CD4-positive, alpha-beta T cell treated with Interleukin-17A for 4 hours (primary cell): ENCODE measurements at places on chromosomes 2 and 18.
A peak's percentile ranks its signal among the peaks of the same experiment; 100 is the strongest.

GRCh38 chr2:95574506-95574905 lies 17.3 kb upstream of the TRIM43 start:
- no peak for DNase-seq

GRCh38 chr2:88066543-88066942 lies 1.1 kb upstream of the SMYD1 start:
- DNase-seq: no peak

- no peak for DNase-seq
These were observed 132.8 kb upstream of the SERTAD2 start for GRCh38 chr2:64786343-64787018.

DNA sequence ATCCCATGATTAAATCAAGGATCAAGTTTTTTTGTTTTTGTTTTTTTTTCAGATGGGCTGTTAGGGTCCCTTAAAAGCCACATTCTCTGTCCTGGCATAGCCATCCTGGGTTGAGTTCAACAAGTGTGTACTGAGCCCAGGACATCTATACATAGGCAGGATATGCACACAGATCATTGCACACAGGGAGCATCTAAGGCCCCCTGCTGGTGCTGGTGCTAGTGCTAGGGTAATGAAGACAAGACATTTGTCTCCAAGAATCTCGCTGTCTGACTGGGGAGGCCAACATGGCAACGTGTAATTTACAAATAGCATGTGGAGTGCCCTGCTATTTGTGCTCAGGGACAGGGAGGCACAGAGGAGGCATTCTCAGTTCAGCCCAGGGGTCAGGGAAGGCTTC lies 124.5 kb downstream of the VAPA start:
- no peak for DNase-seq

DNA sequence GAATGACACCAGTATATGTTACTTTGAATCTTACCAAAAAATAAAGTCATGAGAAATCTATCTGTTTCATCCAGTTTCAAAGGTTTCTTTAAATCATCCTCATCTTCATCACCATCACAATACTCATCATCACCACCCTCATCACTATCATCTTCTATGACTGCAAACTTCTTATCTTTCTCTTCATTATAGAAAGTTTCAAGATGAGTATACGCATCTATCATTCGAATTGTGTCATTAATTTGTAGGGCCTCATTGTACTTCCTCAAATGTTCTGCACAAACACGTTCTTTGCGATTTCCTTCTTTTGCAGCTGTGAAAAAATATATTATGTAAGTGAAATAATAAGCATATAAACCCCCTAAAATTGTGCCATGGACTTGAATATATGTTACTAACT lies 34.1 kb upstream of the FAP start:
- no peak for DNase-seq

DNA sequence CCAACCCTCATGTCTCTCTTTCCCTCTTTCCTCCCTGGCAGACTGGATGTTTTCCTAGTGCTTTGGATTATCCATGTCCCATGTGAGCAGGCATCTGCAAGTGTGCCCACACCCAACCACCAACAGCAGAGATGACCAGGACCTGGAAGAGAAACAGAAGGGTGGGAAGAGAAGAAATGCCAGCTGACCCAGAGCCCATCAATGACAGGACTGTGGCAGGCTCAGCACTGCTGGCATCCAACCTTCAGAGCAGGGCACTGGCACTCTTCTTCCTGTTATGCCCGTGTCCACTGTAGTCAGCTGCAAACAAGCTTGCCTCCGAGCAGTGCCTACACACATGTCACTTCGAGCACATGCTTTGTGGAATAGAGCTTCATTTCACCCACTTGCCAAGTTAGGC lies 121.1 kb downstream of the TANC1 start:
- DNase-seq: no peak

GRCh38 chr2:185811580-185811979 lies 73.0 kb downstream of the FSIP2 start:
- no peak for DNase-seq

DNA sequence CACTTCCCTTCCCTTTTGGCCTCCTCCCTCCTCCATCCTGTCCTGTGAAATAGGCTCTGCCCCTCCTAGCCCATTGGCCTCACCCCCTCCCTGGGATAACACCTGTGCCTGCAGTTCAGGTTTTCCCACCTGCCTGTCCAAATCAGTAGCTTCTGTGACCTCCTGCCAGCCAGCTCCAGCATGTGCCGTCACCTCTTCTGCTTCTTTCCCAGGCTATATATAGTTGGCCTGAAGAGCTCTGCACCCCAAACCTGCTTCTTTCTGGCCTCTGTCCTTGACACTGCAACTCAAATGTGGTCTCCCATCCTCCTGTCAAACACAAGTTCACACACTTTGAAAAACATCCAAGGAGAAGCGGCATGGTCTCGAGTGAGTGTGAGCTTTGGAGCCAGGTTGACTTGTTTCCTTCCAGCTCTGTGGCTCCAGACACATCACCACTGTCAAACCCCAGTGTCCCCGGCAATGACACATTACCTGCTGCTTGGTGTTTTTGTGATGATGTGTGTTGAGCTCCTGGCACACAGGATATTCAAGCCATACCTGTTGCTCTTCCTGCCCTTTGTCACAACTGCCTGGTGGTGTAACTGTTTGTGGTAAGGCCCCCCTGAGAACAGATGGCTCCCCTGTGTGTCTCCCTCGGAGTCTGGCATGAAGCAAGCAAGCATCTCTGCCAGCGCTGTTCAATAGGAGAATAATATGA lies 143.6 kb upstream of the DAPL1 start:
- DNase-seq: no peak

DNA sequence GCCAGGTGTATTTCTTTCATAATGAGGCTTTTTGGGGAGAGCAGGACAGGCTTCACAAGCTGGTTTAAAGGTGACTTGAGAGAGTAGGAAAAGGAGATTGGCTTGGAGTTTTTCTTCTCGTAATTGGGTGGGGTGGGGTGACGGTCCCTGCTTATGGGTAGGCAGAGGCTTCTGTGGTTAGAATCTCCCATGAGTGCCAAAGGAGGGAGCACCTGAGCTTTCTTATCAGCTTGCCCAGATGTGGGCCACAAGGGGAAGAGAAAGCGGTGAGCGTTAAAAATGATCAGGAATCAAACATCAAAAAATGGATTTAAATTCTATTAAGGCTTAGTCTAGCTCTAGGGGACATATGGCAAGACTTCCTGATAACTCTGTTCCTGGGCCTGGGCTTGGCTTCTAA lies 9.7 kb upstream of the PNPT1 start:
- no peak for DNase-seq

GRCh38 chr2:37459095-37459981 lies 114.9 kb downstream of the QPCT start:
- DNase-seq: no peak

GRCh38 chr2:166373105-166373504 lies 2.6 kb downstream of the SCN9A start:
- DNase-seq: no peak

GRCh38 chr2:230751062-230751461 lies 38.4 kb downstream of the CAB39 start:
- no peak for DNase-seq

DNA sequence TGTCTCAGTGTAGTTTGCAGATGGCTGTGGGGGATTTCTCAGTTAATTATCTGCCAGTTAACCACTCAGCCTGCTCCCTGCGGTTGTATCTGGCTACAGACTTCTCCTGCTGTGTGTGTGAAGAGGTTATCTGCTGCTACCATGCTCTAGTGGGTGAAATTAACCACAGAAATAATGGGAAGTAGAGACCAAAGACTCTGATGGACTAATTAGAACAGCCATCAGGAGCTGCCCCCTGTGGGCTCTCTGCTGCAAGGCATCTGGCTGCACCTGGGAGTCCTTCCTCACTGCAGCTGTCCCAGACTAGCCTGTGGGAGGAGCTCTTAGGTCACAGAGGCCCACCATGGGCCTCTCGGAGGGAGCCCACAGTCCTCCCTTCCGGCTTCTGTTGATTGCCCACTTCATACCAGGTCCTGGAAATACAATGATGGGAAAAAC lies 66.6 kb downstream of the CTIF start:
- no peak for DNase-seq

DNA sequence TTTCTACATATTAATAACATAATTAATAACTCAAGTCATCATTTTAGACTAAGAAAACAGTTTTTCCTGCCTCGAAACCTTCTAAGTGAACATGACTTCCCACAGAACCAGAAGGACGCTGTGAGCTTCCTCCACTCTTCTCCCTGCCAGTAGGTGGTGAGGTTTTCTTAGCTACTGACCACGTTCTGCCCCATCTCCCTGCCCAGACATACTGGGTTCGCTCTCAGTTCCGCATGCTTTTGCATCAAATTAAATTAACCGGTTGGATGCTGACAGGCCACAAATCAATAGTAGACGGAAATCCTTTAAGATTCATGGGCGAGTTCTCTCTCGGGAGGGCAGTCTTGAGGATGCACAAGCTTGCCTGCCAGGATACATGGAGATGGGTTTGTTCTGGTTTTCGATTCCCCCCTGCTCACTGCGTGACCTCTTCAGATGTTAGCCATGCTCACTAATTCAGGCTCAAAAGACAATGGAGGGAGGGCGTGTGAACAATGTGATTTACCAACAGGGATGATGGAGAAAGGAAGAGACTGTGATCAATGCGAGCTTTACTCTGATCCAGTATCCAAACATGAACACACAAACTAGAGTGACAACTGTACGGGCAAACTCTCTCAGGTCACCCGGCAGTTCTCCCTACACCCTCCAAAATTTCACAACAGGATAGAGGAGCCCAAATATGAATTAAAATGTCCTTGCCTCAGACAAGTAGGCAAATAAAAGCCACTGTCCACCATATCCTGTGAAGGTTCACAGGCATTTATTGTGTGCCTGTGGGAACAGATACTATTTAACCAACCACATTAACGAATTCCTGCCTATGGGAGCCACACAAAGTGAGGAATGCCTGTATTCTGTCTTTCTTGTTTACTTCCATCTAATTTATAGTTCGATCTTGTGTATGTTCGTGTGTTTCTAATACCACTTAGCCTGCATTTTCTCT lies 375.7 kb downstream of the EIPR1 start:
- no peak for DNase-seq

- peak; percentile 75 for DNase-seq
These were observed 39.9 kb downstream of the STK17B start for GRCh38 chr2:196131384-196131937.

DNA sequence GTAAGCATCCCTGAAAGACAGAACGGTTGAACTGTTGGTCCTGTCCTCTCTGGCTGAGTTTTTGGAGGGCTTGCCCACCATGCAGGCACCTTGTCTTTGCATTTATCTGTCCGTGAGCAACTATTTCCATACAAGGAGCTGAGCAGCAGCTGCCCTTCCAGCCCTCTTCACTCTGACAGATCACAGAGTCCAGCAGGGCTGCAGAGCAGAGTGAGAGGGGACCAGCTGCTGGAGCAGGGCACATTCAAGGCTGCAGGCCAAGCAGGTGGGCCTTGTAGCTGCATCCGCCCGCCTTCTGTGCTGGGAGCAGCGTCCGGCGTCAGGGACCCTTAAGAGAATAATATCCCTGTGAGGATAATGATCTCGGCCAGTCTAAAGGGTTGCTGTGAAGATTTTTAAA lies 9.5 kb downstream of the SMYD1 start:
- DNase-seq: no peak

DNA sequence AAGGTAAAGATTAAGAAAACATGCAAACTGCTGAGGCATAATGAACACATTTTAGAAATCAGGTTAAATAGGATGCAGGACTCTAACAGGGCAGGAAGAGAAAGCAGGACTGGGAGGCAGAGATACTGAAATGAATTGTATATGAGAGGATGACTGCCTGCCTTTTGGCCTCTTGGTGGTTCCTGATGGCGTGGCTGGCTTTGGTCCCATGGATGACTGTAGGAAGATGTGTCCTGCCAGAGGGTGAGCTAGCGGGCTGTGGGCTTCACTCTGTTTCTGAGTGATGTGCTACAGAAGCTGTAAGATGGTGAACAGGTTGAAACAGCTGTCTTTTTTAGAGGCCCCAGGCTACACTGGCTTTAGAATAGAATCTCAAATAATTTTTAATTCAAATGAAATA lies 517.0 kb downstream of the SLC4A3 start:
- no peak for DNase-seq

DNA sequence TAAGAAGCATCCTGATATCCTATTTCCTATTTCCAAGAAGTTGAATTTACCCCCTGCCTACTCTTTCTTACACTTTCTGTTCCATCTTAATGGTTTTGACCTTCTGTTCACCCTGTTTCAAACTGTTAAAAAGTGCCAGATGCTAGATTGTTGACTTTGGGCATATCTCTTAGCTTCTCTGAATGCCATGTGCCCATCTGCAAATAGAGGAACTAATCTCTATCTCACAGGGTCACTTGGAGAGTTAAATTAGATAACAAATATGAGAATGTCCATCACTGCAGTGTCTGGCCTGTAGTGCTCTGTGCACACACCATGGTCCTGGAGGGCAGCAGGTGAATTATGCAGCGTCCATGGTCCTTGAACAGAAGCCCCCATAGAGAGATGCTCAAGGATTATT lies 83.8 kb downstream of the LRATD1 start:
- no peak for DNase-seq

GRCh38 chr2:112582314-112582746 lies 2.1 kb upstream of the CHCHD5 start:
- peak; percentile 43 for DNase-seq

- no peak for DNase-seq
These were observed 107.8 kb downstream of the NBEAL1 start for GRCh38 chr2:203122317-203122986.

DNA sequence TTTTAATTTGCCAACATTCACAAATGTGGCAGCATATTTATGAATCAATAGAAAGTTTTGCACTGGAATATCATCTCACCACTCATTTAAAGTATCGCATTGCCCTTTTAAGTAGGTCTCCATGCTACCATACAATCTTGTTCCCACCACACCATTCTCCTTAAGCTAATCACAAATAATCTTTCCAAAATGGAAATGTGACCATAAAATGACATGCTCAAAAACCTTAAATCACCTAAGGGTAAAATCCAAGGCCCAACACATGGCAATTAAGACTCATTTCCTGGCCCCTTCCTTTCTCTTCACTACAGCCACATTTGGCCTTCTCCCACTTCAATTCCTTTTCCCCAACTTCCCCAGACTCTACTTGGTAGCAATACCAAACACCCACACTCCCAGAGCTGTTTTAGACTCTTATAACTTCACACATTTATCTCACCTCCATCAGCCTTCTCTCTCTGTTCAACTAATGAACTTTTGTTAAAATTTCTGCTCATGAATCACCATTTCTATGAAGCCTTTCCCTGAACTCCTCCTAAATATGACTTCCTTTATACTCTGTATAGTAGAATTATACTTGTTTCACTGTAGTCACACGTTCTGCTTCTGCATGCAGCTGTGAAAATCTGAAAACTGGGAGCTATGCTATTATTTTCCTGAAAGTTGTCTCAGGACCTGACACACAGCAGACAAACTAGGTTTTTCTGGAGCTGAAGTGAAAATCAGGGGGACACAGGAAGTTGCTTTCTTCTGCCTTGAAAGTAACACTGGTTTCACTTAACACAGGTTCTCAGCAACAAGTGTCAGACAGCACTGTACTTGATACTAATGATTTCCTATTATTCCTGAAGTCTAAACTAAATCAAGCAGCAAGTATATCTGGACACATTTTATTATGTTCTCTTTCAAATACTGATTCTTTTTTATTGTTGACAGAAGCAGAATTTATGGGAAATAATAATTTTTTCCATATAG lies 303.9 kb downstream of the ZEB2 start:
- DNase-seq: no peak

- DNase-seq: no peak
These were observed 372.4 kb upstream of the SALL3 start for GRCh38 chr18:78607221-78607620.

- DNase-seq: no peak
These were observed 62.9 kb downstream of the MIB1 start for GRCh38 chr18:21803495-21803894.

- DNase-seq: no peak
These were observed 2.1 kb upstream of the EPHA4 start for GRCh38 chr2:221574231-221574570.

GRCh38 chr18:65477455-65477854 lies 273.4 kb upstream of the CDH7 start:
- no peak for DNase-seq
